ENCODE measurements at places on chromosomes 7 and 10.

GRCh38 chr7:79854621-79855020 is 280.0 kb upstream of the GNAI1 start:
- DNase-seq: no peak

DNA sequence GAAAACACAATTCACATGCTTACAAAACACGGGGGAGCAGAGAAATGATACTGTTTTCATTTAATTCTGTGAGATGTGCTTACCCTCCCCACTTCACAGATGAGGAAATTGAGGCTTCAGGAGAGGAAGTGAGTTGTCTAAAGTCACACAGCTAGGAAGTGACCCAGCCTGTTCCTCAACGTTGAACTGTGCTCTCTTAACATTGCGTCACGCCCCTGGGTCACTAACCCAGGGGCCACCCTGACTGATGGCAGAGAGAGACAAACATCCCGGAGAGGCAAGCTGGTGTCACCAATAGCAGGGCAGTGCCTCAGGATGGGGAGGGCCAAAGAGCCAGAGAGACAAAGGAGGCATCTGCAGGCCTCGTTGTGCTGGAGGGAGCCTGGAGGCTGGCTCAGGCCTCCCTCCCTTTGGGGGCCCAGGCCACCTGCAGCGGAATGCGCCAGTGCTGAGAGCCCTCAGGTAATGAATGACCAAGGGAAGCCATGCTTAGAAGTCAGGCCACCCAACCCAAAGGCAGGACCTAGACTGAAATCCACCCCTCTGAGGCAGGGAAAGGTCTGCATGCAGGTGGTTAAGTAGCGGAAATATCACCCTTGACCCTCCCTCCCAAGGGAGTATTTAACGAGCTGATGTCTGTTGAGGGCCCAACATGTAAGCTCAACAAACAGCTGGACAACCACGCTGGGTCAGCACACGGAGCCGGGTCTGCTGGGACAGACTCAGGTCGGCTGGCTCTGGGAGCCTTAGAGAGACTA is 81.3 kb downstream of the C10orf105 start:
- DNase-seq: no peak

DNA sequence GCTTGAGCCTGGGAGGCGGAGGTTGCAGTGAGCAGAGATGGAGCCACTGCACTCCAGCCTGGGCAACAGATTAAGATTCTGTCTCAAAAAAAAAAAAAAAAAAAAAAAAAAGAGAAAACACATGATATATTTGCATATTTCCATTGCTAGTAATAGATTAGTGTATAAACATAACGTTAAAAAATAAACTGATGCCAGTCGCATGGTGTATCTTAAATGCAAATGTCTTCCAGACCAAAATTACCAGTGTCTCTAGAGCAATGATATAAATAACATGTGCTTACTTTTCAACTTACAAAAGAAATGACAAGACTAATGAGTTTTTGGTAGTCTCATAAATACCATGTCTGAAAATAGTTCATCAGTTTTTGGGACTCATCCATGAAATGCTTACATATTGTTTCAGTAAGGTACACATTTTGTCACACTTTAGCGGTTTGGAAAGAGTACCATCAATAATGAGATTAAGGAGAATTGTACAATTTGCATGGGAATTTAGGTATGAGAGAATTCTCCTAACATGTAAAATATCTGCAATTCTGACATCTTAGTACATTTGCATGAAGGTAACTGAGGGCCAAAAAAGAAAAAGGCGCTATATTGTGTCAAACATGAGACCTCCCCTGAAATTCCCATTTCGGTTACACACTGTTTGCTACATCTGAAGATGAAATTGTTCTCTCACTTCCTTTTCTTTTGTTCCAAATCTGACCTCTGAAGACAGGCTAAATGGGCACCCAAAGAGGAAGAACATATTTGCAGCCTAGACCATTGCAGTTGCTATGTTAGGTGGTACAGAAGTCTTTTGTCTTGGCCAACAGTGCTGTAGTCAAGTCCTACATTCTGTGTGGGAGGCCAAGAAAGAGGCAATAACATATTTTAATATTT is 51.5 kb upstream of the PIP4K2A start:
- DNase-seq: no peak

- DNase-seq: no peak
Observed at GRCh38 chr7:35487402-35487801, 207.5 kb downstream of the HERPUD2 start.

GRCh38 chr10:102643336-102644065 is 778 bp upstream of the TRIM8 start:
- DNase-seq: peak; percentile 38

- no peak for DNase-seq
Observed at GRCh38 chr10:16445770-16446469, 9.1 kb downstream of the PTER start.

- no peak for DNase-seq
Observed at GRCh38 chr10:118792526-118792925, 37.8 kb upstream of the CACUL1 start.

DNA sequence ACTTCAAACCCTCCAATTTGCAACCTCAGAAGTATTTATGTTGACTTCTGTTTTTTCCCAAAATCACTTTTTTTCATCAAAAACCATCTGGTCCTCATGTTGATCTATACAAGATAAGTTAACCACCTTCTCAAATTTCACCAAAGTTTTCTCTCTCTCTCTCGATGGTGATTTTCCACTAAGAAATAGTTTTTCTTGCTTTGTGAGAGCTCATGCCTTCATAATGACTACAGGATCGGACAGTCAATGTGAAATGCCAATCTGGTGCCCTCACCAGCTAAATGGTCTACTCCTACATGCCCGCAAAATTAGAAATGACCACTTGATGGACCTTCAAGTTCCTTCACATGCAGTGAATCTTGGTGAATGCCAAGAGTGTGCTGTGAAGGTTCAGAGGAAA is 40.4 kb downstream of the CNNM1 start:
- DNase-seq: no peak

- DNase-seq: peak; percentile 4
Observed at GRCh38 chr7:114302858-114303257, 111.8 kb upstream of the FOXP2 start.

- DNase-seq: no peak
Observed at GRCh38 chr10:11647676-11648075, 36.2 kb upstream of the USP6NL start.

DNA sequence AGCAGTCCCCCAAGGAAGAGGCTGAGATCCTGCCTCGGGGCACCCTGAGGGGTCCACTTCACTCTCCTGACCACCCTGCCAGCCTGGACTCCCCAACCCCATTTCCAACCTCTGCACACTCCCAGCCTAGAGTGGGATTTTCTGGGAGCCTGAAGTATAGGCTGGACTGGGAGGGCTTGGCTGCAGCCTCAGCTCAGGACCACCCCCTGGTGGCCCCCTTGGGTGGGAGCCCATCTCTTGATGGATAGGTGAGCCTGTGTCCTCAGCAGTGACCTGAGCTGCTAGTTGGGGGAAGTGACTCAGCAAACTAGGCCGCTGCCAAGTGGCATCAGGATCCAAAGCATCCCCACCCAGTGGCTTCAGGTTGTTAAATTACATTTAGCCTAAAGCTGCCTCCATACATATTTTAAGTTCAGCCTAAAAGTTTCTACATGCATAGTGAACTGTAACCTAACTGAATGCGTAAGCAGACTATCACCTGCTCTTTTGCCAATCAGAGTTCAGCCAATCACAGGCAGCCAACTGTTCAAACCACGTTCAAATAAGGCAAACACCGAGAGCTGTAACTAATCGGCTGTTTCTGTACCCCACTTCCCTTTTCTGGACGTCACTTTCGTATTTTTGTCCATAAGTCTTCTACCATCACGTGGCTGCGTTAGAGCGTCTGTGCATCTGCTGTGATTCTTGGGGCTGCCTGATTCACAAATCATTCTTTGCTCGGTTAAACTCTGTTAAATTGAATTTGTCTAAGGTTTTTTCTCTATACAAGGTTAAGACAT is 144.0 kb downstream of the PLPP4 start:
- DNase-seq: no peak

DNA sequence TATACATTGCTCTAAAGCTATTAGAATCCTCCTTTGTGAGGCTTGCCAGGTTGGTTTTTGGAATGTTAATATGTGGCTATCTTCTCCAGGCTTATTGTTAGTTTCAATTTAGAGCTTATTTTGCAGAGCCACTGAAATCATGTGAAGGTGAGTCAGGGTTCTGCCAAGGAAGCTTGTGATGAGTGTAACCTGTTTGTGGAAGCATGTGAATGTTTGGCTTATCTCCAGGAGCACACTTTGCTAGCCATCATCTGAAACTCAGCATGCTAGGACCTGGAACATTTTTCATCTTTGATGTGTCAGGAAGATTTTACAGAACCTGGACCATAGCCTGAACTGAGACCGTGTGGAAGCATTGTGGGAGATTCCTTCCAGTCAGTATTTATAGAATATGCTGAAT is 197.3 kb downstream of the PPP1R9A start:
- DNase-seq: peak; percentile 6

DNA sequence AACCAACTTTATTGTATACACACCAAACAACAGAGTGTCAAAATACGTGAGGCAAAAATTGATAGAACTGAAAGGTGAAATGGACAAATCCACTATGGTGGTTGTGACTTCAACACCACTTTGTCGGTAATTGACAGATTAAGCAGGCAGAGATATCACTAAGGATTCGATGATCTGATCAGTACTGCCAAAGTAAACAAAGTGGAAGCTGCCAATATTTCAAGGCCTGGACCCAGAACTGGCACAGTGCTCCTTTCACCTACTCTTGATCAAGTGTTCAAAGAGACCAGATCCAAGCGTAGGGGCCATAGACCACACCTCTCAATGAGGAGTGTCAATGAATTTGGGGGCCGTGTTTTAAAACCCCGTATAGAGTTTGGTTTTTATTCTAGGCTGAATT is 167.0 kb downstream of the CDK14 start:
- DNase-seq: no peak

- DNase-seq: no peak
Observed at GRCh38 chr10:119502209-119502608, 40.3 kb downstream of the RGS10 start.

DNA sequence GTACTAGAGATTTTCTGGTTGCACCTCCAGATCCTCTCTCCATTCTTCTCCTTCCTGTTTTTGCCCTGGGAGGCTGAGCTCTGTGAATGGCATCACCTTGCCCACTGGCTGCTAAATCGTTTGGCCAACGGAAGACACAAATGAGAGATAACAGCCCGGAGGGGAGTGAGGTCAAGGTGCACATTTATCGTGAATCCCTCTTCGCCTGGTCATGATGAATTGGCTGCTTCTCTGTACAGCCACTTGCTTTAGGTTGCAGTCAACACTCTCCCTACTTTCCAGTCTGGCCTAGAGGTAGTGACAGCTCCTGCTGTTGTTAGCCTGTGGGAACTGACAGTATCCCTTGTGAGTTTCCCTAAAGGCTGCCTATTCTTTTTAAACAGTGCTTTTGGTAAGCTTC is 85.4 kb upstream of the CHCHD3 start:
- no peak for DNase-seq

GRCh38 chr10:1022413-1022812 is 3.2 kb downstream of the IDI2 start:
- DNase-seq: no peak

DNA sequence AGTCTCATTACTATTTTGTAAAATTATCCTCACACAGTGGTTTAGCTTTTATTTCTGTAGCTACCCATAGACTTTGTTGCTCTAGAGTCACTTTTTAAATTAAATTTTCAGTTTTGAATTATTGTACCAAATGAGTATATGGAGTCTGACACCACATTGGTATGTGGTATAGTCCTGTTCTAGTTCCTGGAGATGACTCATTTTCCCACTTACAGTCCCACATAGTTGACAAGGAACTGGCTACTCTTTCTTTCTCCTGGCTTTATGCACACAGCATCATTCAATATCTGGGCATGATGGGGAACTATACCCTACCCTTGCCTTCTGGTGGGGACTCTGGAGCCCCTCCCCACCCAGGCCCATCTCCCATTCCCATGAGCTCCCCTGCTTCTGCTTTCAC is 92.6 kb upstream of the RAB11FIP2 start:
- no peak for DNase-seq

DNA sequence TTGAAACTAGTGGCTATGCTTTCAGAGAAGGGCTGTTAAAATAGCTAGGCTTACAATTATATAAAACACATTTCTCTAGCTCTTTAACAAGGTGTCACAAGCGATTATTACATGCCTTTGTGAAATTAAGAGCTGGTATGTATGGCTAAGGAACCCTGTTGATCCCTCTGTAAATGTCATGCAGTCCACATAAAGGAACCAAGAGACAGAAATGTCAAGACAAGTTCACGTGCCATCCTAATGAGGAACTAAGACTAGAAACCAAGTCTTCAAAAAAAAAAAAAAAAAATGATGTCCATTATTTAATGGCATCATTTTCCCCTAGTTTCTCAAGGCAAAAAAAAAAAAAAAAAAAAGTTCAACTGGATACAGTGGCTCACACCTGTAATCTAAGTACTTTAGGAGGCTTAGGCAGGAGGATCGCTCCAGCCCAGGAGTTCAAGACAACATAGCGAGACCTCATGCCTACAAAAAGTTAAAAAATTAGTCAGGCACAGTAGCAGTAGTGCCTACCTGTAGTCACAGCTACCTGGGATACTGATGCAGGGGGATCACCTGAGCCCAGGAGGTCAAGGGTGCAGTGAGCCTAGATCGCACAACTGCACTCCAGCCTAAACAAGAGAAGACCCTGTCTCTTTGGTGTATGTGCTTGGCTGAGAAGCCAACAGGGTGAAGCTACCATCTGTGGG is 63.4 kb downstream of the SRPK2 start:
- DNase-seq: no peak

- peak; percentile 29 for DNase-seq
Observed at GRCh38 chr7:29146057-29146706, at the start of gene CPVL. Gene CPVL, minus strand, starts transcription at chr7:29146537. Its CDS starts 25,476 bp downstream, at chr7:29121061.

GRCh38 chr10:10418387-10418786 is 599.3 kb upstream of the CELF2 start:
- no peak for DNase-seq

DNA sequence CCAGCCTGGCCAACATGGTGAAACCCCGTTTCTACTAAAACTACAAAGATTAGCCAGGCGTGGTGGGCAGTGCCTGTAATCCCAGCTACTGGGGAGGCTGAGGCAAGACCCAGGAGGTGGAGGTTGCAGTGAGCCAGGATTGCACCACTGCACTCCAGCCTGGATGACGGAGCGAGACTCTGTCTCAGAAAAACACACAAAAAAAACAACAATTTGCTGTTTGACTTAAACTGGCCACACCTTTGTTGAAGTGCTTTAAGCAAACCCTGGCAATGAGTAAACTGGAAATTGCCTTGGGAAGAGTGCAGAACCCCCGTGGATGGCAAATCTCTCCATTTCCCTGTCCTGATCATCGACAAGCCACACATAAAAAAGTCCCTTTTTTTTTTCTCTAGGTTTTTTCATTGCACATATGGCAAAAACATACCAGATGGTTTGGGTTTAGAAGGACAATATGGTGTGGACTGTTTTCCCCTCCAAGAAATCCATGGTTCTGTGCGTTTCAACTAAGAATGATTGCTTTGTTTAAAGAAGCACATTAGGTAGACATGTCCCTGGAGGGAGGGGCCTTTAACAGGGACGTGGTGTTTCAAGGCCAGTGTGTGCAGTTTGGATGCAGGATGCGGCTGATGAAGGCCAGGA is 76.9 kb downstream of the NRP1 start:
- no peak for DNase-seq

- no peak for DNase-seq
Observed at GRCh38 chr10:49281461-49281860, 17.5 kb upstream of the C10orf71 start.

- no peak for DNase-seq
Observed at GRCh38 chr7:145643981-145644380, 472.6 kb upstream of the CNTNAP2 start.
